DMS 273 treated with DMSO at 0.1 percent for 48 hours (cell line): ENCODE measurements at places on chromosomes 2 and 18.

DNA sequence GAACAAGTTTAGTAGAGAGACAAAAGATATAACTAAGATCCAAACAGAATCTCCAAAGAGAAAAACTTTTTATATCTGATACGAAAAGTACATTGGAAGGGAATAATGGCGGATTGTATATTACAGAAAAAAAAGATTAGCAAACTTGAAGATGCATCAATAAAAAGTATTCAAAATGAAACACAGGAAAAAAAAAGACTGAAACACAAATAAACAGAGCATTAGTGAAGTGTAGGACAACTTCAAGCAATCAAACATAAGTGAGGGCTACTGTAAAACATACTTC is 41.1 kb upstream of the MYCN start:
- no peak for DNase-seq

GRCh38 chr2:200007306-200007705 is 51.9 kb downstream of the MAIP1 start:
- DNase-seq, result no peak

GRCh38 chr2:33212151-33212550 is 264.3 kb upstream of the RASGRP3 start:
- DNase-seq, result no peak

DNA sequence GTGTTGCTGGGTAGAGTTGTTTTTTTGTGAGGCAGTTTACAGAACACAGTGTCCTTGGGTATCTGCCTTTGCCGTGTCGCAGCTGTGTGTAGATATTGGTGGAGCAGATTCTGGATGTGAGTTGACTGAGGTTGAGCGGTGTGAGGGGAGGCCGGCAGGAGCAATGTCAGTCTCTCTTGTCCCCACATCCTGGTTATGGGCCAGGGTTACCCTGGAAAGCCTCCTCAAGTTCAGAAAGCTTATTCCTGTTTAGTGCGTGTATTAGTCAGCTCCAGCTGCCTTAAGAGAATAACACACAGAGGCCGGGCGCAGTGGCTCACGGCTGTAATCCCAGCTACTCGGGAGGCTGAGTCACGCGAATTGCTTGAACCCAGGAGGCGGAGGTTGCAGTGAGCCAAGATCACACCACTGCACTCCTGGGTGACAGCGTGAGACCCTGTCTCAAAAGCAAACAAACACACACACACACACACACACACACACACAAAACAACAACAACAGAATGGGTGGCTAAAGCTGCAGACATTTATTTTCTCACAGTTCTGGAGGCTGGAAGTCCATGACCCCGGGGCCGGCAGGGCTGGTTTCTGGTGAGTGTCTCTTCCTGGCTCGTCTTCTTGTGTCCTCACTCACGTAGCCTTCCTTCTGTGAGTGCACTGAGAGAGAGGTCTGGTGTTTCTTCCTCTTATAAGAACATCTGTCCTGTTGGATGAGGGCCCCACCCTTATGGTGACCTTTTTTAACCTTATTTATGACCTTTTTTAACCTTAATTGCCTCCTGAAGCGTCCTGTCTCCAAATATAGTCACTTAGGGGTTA is 5.1 kb downstream of the NCK2 start:
- DNase-seq, result no peak

DNA sequence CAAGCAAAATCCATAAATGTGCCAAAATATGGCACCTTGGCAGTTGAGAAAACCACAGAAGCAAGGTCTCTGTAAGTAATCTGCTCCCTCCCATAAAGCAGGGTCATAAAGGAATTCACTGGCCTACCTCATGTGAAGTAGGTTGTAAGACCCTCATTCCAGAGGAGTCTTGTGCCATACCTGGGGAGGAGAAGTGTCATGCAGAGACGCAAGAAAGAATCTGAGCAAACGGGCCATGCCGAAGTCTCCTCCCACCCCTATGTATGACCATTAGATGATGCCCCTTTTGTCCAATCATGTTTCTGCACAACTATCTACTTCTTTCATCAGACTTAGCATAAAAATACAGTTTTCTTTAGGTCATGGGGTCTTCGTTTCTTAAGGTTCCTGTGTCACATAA is 14.6 kb downstream of the NMUR1 start:
- DNase-seq, result no peak

DNA sequence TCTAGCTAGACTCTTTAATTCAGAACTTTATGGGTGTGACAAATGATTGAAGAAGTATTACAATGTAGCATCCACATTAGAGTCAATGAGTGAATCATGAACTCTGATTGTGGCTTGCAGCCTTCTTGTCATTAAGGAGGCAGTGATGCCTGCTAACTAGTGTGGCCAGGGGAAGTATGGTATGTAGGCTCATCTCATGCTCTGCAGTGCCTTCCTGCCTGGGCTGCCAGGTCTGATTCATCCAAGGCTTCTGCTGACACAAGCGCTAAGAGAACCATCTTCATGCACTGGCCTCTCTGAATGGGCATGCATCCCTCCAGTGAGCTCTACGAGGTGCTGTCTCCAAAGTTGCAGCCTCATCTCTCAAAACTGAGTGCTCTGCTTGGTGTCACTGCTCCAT is 144.3 kb downstream of the MTCL1 start:
- DNase-seq, result no peak

DNA sequence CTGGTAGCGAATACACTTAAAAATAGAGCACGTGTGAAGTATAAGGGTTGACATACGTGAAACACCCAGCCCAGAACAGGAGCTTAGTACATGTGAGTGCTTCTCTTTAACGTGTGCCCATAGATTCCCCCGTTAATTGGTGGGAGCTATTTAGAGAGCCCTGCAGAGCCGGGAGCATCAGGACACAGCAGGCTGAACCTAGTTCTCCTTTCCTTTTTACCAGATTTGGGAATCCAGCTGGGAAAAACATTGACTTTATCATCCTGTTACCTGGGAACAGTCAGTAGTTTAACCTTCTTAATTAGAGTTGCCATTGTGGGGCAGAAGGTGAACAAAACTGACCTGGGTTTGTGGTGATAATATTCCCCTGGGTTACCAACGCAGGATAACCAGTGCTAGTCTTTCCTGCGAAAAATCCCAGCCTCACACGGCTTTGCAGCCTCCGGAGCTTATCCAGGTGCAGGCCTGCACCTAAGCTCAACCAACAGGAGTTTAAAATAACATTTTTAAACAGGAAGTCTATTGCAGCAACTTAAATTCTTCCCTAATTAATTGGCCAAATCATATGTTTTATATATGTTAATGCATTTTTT is 78.1 kb upstream of the SPTBN1 start:
- DNase-seq, result no peak

DNA sequence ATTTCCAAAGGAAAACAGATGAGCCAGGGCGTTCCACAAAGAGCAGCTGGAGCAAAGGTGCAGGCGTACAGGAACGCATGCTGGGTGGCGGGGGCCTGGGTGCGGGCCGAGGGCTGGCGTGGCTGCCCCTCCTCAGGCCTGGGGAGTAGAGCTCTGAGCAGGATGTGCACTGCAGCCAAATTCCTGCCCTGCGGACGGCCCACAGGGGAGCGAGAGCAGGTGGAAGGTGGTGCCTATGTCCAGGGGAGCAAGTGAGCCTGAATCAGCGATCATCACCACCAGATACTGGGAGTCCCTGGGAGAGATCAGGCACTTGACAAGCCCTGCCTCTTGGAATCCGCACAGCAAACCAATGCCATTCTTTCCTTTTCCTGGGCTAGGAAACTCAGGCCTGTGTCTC is 106.3 kb downstream of the GBX2 start:
- DNase-seq, result no peak

DNA sequence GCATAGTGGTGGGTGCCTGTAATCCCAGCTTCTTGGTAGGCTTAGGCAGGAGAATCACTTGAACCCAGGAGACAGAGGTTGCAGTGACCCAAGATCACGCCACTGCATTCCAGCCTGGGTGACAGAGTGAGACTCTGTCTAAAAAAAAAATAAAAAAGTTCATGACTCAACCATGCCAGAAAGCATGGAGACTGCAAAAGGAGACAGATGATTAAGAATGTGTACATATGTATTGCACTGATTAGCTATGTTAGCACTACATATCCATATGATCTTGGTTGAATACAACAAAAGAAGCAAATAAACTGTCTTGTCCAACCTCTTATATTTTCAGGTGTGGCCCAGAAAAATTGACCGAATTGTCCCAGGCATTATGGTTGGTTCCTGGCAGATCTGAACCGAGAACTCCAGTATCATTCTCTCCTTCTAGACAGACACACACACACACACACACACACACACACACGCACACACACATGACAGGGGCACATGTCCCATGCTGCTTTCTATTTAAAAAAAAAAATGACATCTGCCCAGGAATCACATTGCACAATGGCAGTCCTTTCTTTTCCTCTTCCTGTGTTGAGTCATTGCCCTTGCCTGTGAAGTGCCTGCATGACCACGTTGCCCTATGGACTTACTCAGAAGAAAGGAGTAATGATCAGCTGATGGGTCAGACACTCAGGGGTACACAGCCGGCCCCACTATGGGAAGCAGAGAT is 65.6 kb downstream of the MYCN start:
- DNase-seq, result no peak

GRCh38 chr2:203605302-203605701 is 70.2 kb upstream of the RAPH1 start:
- DNase-seq, result no peak

- no peak for DNase-seq
These were observed 109.0 kb downstream of the COL6A3 start for GRCh38 chr2:237304763-237305514.

- DNase-seq, result no peak
These were observed 445.4 kb downstream of the NBAS start for GRCh38 chr2:15115776-15116175.

- DNase-seq, result no peak
These were observed 498.9 kb downstream of the STK39 start for GRCh38 chr2:167748536-167748935.

- DNase-seq, result no peak
These were observed 214.7 kb downstream of the TGIF1 start for GRCh38 chr18:3664563-3665178.

GRCh38 chr2:171334171-171334570 is 99.6 kb downstream of the METTL8 start:
- DNase-seq, result no peak

DNA sequence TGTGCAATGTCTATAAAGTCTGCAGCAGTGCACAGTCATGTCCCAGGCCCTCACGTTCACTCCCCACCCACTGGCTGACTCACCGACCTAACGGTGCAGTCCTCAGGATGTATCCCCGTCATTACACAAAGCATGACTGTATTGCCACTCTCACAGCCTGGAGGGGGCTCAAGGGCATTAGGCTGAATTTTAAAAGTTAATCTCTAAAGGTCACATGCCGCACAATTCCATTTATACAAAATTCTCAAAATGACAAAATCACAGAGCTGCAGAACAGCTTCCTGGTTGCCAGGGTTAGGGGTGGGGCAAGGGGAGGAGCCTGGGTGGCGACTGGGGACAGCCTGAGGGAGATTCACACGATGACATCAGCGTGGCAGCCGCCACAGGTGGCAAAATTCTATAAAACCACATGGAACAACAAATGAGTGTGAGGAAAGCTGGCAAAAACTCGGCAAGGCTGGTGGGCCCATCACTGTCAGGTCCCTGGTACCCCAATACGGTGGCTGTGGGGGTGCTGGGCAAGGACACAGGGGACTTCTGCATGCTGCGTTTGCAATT is 97.6 kb downstream of the NDUFA10 start:
- no peak for DNase-seq

DNA sequence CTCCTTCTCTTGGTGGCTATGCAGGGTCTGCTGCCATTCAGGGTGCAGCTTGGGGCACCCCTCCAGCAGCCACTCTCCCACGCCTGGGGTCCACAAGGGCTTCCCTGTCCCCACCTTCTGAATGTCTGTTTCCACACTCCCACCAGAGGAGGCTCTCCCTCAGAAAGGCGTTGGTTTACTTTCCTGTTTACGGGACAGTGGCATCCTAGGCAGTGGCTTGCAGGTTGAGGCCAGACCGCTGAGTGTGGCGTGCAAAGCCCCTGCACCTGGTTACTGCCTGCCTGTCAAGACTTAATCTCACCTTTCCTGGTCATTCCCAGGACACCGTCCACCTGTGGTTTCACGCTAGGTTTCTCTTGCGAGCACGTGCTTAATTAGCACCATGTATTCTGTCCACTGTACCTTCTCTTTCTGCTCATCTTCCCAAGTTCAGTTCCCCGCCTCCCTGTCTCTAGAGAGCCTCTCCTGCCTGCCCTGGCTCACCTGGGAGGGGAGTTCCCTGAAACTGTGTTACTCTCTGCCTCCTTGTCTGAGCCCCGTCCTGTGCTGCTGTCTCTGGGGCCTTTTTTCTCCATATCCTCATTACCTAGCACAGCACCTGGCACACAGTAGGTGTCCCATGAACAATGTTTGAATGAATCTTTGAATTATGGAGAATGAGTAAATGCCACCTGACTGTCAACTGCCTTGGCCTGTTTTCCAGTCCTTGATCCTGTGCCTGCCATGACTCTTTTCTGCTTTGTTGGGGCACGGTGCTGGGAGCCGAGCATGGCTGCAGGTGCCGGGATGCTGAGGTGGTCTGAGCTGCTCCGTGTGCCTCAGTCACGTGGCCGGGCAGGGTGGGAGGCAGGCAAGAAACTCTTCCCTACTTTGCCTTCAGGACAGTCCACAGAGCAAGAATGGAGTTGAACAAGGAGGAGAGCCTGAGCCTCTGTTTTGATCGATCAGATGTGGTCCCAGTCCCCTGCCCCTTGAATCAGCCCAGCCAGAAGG is 56.4 kb downstream of the ARHGEF4 start:
- DNase-seq, result no peak

DNA sequence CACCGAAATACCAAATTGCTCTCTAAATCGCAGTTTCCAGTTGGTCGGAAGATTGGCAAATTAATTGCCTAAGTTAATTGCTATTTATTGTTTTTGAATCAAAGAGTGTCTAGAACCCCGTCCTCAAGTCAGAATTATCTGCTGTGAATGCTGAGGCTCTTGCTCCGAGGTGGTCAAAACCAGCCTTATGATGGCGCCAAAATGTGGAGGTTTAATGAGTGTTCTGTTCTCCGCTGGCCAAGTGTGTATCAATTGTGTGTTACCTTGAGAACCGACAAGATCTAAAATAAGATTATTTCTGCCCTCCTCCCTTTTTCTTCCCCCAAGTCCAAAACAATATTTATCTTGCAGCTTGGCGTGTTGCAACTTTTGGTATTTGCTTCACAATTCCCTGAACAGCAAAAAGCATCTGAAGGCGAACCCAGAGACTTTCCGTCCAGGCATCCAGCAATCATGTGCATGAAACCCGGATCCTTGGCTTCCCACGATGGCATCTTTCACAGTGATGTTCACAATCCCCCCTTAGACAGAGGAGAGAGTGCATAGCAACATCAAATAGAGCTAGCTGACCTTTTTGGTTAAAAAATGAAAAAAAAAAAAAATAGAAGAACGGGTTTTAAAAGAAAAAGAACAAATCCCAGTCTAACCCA is 323.0 kb downstream of the MYCN start:
- DNase-seq, result no peak

GRCh38 chr2:219155054-219155644 is 5.5 kb downstream of the NHEJ1 start:
- DNase-seq, result no peak

GRCh38 chr2:238789317-238789806 is 58.5 kb upstream of the TWIST2 start:
- no peak for DNase-seq

- DNase-seq, result no peak
These were observed 31.4 kb downstream of the QPCT start for GRCh38 chr2:37375741-37376288.
